ENCODE measurements at places on chromosomes 3 and 15.

- DNase-seq = no peak
Observed at GRCh38 chr3:39166932-39167532, 13.6 kb upstream of the CSRNP1 start.

DNA sequence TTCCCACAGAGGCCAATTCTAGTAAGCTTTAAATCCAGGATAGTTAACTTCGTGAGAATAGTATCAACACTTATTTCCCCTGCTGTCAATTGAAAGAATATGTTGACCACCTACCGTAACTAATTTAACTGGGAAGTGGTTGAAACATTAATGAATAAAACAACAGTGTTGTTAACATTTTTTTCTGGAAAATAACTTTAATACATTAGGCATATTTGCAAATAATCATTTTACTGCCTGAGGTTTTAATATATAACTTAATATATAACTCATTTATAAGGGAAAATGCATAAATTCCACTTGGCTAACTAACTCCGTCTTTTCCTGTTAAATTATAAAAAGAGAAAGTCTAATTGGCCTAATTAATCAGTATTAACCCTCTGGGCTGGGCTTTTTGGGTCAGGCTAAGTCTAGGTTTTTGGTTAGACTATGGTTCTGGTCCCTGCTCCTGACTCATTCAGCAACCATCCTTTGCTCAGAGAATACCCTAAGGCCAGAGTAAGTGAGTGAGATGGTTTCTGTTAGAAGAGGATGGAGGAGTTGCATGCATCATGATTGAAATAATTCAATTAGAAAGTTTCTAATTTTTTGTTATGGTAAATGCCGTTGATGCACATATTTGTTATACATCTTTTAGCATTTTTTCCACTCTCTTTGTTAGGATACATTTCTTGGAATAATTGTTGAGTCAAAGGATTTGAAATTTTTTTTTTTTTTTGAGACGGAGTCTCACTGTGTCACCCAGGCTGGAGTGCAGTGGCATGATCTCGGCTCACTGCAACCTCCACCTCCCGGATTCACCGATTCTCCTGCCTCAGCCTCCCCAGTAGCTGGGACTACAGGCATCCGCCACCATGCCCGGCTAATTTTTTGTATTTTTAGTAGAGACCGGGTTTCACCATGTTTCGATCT lies 10.8 kb upstream of the SKIL start:
- DNase-seq = no peak

DNA sequence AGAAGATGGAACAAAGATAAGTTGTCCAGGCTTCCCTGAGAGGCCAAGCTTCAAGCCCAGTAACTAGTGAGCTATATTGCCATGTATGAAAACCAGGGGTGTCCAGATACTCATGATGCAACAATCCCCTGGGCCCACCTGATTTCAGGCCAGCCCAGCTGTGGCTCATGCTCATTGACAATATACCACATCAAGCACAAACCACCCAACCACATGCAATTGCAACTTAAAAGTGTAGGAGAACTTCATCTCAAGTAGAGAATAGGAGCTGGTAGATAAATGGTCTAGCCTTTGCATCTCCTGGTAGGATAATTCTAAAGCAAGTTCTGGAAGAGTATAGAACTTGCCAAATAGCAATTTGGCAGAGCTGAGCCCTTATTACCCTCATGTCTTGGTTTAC lies 561.3 kb downstream of the IGSF11 start:
- DNase-seq = no peak

- DNase-seq = no peak
Observed at GRCh38 chr15:58115692-58116091, 22.5 kb upstream of the AQP9 start.

GRCh38 chr3:151226825-151227224 lies 23.8 kb upstream of the GPR171 start:
- no peak for DNase-seq

- DNase-seq = no peak
Observed at GRCh38 chr15:53453253-53454105, 306.0 kb downstream of the WDR72 start.

GRCh38 chr3:25945366-25945765 lies 155.5 kb downstream of the OXSM start:
- no peak for DNase-seq

DNA sequence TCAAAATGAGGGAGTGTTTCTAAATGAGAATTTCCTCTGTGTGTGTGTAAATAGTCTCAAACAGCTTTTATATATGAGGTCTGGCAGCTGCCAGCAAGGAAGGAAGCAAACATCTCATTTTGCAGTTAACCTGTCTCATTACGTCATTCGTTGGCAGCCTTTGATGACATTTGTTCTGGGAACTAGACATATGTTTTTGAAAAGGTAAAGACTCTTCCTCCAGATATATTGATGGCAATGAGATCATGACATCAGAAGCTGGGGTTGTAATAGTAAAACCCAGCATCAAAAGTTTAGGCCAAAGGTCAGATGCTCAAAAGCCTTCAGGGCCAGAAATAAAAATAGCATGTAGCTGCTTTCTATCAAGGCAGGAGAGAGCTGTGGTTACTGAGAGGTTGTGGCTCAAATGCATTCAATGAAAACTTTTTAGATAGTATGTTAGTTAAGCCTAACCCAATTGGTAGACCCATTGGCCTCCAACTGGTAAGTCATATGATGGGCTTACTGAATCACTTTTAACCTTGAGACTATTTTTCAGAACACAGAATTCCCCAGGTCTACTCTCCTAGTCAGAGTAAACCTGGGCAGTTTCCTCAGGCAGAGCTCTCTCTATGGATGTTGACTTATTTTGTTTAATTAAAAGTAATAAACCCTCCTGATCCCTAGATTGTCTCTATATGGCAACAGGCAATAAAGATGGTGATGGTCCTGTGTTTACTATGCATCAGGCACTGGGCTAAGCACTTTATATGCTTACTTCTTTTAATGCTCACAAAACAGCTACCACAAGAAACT lies 386.5 kb upstream of the CFAP20DC start:
- DNase-seq = no peak

GRCh38 chr3:13474776-13475303 lies 5.3 kb upstream of the HDAC11 start:
- DNase-seq = no peak

DNA sequence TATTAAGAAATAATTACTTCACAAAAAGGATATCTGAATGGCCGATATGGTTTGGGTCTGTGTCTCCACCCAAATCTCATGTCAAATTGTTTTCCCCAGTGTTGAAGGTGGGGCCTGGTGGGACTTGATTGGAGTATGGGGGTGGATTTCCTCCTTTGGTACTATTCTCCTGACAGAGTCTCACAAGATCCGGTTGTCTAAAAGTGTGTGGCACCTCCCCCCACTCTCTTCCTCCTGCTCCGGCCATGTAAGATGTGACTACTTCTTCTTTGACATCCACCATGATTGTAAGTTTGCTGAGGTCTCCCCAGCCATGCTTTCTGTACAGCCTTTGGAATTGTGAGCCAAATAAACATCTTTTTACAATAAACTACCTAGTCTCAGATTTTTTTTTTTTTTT lies 34.5 kb downstream of the ZBTB11 start:
- DNase-seq = no peak

DNA sequence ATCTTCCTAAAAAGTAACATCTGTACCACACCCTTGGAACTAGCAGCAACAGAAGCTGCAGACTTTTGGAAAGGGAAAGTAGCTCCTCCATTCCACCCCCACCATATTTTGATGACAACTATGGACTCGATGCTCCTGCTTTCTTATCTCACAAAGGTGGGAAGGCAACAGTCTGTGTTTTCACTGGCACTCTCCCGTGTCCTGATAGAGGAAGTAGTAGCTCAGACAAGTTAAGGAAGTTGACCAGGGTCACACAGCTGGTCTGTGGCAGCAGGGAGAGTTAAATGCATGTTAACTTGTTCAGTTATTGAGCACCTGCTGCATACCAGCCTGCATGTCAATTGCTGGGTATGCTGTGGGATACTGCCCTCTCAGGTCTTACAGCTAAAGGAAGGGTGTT lies 33.1 kb downstream of the BHLHE40 start:
- no peak for DNase-seq

- peak; percentile 5 for DNase-seq
Observed at GRCh38 chr15:58165661-58166060, 27.5 kb downstream of the AQP9 start.

DNA sequence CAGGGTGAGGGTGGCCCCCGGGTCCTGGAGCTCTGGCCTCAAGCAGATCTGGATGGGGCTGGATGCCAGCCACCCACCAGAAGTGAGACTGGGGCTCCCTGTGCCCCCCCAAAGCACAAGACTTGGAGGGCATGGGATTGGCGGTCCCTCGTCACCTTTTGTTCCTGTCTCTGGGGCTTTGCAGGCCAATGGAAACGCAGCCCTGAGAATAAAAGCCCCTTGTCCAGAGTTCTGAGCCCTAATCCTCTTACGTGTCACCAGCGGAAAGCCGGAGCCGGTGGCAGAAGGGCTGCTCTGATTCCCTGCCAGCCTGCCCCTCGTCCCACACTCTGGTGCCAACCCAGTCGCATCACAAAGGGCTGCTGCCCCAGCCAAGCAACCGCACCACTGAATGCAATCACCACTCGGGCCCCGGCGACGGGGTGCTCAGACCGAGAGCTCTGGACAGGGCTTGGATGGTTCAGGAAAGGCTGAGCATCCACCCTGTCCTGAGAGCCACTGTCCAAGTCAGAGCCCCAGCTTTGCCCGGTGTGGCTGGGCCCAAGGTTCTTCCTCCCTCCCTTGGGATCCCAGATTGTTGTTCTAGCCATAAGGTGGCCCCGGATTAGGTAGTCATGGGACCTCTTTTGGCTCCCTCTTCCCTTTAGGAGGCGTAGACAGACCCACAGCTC lies 22.8 kb upstream of the ELP6 start:
- no peak for DNase-seq

- DNase-seq = no peak
Observed at GRCh38 chr15:57135800-57136199, 217.4 kb downstream of the TCF12 start.

- DNase-seq = no peak
Observed at GRCh38 chr3:58658508-58658907, 8.1 kb downstream of the FAM3D start.

DNA sequence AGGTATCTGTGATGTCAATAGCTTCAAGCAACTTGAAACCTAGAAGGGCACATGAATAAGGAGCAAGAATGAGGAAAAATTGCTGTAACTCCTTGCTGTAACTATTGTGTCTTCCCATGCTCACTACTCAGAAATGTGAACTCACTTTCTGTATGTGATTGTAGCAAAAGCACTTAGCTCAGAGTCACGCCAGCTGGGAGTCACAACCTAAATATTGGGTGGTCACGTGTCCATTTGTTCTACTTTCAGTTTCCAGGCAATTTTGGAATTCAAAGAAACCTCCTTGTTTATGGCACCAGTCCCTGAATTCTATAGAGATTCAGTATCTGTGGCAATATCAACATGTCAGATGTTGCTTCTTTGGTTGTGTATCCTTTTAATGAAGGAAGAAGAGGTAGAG lies 241.6 kb upstream of the AZI2 start:
- no peak for DNase-seq

- DNase-seq = no peak
Observed at GRCh38 chr15:89599021-89599420, 23.8 kb downstream of the TICRR start.

- no peak for DNase-seq
Observed at GRCh38 chr3:193744822-193745684, 152.0 kb downstream of the OPA1 start.

GRCh38 chr3:42651248-42652091 lies 2.0 kb upstream of the ZBTB47 start:
- no peak for DNase-seq

- DNase-seq = peak; percentile 72
Observed at GRCh38 chr3:38029400-38030125, at the start of gene PLCD1. TSS of gene PLCD1 (minus strand) at chr3:38029642. CDS start at chr3:38029539, 103 bp downstream.

DNA sequence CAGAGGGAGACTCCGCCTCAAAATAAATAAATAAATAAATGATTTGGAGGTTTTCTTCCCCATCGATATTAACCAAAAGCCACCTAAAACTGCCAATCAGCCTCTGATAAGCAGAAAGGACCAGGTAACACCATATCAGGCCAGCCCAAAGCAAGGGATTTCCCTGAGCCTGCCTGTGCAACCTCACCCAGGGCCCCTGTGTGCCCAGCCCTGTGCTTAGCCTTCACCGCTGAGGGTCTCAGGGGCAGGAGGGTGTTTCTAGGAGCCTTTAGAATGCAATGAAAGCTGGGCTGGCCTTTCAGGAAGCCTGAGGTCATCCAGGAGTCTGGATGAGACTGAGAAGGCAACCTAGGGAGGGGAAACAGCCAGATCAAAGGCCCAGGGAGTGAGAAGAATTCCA lies 35.4 kb downstream of the CYP11A1 start:
- no peak for DNase-seq

DNA sequence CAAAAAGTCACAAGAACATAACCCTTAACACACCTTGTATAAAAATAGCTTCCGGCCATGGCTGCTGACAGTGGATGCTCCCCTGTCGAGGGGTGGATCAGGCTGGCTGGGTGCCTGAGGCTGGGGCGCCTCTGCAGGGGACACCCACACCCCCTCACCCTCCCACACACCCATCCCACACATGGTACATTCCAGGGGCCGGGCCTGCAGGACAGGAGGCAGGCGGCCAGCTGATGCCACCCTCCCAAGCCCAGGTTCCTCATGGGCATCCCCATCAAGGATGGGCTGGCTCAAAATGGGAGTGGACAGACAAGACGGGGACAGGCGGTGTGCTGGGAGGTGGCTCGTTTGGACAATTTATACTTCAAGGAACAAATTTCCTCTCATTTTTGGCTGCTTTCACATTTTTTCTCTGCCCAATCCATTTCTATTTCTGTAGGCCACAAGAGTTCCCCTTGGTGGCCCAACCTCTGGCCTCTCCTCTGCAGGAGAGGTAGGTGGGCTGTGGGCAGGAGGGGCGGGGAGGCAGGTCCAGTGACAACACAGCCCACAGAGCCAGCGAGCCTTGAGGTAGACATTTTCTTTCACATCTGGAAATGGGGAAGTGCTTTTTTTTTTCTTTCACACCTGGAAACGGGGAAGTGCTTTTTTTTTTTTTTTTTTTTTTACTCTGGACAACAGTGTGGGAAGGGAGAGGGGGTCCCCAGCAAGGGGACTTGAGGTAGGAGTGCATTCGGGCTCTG lies 23.3 kb downstream of the RNU5B-1 start:
- no peak for DNase-seq

DNA sequence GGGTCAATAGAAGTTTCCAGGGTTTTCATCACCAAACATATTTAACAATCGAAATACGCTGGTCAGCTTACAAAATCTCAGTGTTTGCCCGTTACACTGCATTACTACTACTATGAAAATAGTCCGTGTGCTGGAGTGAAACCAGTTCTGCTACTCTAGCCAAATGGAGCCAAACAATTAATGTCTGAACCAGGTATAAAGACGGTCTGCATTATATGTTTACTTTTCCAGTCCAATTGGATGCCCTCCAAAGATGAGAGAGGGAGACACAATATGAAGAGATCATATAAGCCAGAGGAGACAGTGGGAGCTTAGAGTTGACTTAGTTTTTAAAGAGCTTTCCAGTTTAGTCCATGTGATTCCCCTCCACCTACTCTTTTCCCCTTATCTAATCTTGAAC lies 6.3 kb upstream of the DUT start:
- no peak for DNase-seq

Measured in left renal pelvis (tissue), 4 donors.